Effector memory CD8-positive, alpha-beta T cell (primary cell): ENCODE measurements at places on chromosomes 7 and 10.

- DNase-seq, result no peak
Measured at GRCh38 chr7:3922175-3922635, 621.2 kb downstream of the SDK1 start.

- DNase-seq, result no peak
Measured at GRCh38 chr7:4216016-4216415, 466.1 kb upstream of the FOXK1 start.

DNA sequence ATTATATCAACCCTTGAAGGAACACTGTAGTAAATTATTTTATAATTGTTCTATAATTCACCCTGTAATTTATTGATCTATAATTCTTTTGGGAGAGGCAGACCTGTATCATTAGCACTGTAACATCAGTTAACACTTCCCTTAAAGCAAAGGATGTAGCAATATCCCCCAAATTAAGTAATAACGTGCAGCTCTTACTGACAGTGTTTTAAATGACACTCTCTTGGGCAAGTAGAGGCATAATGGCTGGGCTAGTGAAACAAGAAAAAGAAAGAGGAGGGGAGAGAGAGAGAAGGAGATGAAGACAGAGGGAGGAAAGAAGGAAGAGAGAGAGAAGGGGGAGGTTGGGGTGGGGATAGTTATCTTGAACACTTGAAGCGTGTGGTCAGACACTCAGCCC lies 161.0 kb upstream of the RNF32 start:
- no peak for DNase-seq

GRCh38 chr10:6163364-6164270 lies 39.1 kb upstream of the PFKFB3 start:
- DNase-seq, result peak; percentile 88

GRCh38 chr7:91357901-91358300 lies 93.7 kb downstream of the FZD1 start:
- no peak for DNase-seq

DNA sequence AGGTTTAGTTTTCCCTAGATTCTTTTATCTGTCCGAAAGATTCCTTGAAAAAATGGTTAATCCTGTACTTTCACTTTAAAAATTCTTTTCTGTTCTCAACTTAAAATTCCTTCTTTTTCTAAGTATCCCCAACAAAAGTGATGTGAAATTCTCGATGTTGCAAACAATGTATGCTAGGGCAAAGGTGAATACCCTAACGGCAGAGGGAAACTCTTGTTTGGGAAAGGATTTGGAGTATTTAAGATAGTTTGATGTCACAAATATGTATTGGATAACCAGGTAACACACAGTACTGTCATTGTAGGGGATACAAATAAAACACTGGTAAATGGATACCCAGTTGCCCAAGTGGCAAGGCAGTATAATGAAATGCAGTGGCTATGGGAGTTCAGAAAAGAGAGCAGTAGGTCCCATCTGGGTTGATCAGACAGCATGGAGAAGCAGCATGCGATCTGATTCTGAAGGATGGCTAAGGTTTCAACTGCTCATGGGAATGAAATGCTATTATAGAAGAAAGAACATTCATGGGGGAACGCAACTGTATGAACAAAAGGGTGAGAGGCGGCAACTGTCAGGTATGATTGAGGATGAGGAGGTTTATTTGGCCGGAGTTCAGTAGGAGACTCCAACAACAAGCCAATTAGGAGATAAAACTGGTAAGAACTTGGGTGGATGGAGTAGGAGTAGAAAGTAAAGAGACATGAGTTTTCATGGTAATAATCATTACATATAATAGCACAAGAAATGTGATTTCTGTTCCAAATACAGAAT lies 3.2 kb upstream of the EPC1 start:
- DNase-seq, result no peak

DNA sequence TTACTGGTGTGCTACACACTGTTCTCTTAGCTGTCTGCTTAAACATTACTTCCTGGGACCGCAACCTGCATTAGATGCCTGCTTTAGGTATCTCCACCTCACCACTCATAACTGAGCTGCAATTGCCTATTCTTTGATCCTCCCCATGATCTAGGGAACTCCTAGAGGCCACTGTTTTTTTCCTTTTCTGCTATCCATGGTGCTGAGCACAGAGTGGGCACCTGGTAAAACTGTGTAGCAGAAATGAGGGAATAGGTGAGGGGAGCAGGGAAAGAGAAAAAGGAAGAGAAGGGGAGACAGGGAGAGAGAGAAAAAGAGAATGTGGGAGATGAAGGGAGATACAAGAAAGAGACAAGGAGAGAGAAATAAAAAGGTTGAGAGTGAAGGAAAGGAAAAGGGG lies 434.9 kb downstream of the ADRA2A start:
- DNase-seq, result no peak

DNA sequence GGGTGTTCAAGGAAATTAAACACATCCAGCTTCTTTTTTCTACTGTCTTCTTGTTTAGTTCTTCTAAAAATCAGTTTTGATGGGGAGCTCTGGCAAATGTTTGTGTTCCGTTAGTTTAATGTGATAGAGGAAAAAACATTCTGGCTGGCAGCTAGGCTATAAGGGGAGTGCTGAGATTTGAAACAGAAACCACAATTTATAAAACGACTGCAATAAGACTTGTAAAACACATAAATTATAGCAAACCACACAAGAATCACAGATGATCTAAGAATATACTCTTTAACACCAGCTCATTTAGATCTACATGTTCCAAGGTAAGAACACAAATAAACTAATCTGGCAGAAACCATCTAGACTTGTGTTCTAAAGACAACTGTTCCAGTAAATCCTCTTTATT lies 425.5 kb downstream of the CNTNAP2 start:
- no peak for DNase-seq

GRCh38 chr10:101308051-101308450 lies 45.9 kb upstream of the BTRC start:
- no peak for DNase-seq

DNA sequence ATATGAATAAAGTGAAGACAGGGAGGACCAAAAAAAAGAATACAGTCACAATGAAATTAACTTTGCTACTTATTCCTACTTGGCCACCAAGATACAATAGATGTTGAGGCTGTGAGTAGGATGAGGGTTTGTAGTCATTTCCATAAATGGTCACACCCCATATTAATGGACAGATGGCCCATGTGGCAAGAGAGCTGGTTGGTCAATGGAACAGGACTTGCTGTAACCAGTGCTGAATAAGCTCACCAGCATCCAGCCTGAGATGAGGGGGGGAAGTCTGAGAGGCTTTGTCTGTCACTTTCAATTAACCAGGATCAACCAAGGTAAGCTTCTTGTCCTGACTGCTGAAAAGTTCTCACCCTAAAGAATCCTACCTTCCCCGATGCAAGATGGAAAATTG lies 130.4 kb upstream of the KCNMA1 start:
- DNase-seq, result no peak

- DNase-seq, result no peak
Measured at GRCh38 chr7:37095122-37095521, 353.5 kb downstream of the ELMO1 start.

DNA sequence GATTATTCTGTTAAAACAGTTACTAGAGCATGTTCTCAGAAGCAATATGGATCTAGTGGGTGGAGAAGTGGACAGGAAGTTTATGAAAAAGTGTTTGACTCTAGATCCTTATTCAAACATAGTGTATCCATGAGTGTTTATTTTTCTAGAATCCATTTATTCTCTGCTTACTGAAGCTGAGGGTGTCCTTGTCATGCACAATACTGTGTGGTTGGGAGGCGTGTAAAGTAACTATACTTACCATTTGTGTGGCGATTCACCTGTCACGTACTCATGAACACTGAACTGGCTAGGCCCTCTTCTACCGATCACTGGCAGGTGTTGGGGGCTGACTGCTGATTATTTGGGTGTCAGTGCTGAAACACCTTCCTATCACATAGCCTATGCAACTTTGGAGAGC lies 74.0 kb downstream of the POU6F2 start:
- no peak for DNase-seq

DNA sequence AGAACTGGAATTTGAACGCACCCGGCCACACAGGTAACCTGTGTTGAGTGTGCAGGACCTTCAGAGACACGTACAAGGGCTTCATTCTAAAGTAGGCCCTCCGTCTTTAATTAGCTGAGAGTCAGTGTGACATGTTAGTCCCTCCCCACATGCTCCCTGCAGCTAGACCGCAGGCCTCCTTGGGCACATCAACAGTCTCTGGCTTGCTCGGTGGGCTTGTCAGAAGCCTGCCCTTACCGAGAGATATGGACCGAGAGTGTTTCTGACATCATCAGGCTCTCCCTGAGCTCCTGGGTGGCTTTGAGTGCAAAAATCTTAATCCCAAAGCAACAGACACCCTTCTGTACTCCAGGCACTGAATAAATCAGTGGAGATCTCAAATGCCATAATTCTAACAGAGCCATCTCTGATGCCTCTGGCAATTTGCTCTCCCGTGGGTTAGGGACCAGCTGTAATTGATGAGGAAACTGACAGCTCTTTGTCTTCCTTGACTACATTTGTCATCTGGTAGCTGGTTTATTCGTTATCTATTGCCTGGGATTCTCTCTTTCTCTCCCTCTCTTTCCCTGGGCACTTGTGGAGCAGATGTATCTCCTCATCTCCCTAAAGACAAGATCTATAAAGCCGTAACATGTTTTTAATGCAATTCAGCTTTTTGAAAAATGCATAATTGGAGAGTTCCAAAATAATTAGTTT lies 850.6 kb downstream of the TYW1 start:
- no peak for DNase-seq

- no peak for DNase-seq
Measured at GRCh38 chr7:102842284-102842683, 70.5 kb upstream of the LRRC17 start.

DNA sequence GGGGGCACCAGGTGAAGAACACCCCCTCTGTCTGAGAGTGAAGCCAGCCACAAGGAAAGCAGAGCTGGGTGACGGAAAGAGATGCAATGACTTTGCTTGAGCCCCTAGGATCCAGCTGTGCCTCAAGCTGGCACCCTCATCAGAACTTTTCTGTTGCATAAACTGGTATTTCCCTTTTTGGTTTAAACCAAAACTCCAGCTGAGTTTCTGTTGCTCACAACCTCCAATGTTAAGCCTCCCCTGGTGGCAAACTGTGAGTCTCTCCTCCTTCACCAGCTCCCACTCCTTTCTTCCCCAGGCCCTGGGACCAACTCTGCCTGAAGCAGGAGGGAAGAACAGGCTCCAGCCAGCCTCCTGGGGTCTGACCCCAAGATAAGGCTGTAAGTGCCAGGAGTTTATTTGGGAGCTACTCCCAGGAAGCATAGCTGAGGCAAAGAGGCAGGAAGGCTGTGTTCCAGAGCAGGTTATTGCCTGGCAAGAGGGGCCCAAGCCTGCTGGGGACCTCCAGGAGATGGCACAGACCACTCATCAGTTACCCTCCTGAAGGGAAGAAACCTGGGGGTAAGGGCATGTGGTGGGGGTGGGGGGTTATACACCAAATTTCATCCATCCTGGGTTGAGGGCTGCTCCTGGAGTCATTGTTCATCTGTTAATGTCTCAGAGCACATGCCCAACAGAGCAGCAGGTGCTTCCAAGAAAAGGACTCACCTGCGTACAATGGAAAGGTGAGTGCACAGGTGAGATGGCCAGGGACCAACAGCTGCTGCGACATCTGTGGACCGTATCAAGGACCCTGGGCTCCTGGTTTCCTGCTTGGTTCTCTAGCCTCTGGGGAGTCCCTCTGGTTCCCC lies 73.3 kb upstream of the NANOS1 start:
- DNase-seq, result no peak

DNA sequence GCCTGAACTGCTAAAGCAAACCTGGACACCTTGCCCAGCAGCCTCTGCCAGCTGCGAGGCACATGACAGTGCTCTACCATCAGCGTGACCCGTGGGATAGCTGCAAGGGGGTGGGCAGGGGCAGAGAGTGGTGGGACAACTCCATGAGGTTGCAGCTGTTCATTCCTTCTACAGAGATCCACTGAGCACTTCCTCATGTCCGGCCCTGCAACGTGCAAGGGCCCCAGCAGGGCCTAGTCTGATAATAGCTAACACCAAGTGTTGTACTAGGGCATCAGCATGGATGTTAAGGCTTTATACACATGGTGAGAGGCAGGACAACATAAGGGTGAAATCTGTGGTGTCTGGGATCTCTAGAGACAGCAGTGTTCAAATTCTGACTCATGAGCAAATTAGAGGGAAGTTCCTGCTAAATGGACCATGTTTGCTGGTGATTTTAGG lies 14.3 kb downstream of the NOD1 start:
- DNase-seq, result no peak

DNA sequence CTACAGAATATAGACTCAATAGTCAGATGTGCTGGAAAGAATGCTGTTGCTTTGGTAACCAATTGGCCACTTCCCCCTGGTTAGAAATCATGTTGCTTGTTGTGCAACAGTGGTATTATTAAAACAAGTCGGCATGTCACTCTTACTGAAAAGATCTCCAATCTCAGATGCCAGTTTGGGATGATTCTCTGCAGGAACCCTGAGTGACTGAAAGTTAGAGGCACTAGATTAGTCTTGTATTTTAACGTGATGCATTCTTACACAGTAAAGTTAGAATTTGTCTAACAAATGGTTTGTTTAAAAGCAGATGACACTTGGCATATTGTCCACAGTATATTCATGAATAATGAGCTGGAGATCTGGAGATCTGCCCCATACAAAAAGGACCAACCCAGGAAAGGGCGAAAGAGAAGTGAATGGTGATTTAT lies 287.6 kb downstream of the TWIST1 start:
- DNase-seq, result no peak

DNA sequence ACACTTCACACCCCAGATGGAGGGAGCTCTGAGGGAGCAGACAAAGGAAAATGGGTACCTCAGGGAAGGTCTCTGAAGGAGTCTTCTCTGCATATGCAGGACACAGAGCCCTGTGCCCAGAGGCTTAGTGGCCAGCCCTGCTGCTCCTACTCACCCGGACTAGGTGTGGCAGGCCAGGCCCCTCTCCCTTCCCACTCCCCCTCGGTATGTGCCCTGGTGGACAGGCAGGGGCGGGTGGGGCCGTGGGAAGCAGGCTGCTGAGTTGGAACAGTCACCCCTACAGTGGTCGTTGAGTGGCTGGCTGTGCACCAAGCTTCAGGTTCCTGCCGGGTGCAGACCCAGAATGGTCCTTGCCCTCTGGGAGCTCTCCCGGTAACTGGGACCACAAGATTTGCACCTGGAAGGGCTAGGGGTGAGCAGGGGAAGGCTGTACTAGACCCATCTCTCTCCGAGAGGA lies 68.6 kb downstream of the ZMIZ1 start:
- no peak for DNase-seq

DNA sequence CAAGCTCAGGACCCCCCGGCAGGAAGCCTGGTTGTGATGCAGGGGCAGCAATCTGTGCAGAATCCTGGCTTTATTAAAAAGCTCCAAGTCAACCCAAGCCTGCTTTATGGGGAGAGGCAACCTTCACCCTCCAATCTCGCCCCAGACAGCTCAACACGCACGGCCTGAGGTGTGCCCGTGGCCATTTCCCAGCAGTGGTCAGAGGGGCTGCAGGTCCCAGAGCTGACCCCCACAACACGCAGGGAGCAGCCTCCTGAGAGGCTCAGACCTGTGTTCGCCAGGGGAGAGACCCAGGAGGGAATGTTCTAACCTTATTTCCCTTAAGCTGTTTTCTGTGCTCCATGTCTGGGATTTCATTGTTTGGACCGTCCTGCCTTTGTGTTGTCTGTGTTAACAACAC lies 108.2 kb downstream of the CTBP2 start:
- DNase-seq, result no peak

- DNase-seq, result no peak
Measured at GRCh38 chr7:119256446-119257131, 1016.4 kb upstream of the KCND2 start.
